ENCODE measurements at places on chromosomes 2 and 18. TPM values are rescaled to one million over a fixed set of nuclear protein-coding genes. Genes with fewer than 3 reads are reported as not detected.

The EDAR gene
- 0.15 TPM for total RNA-seq

The DNAJC5G gene
- total RNA-seq, result 2.5 TPM

The ADRA2B gene
- 0.47 TPM for total RNA-seq

The ANKRD62 gene
- total RNA-seq, result 0.34 TPM

The SGPP2 gene
- 1.6 TPM for total RNA-seq

The GDF7 gene
- total RNA-seq, result 0.02 TPM

The CRYBA2 gene
- total RNA-seq, result not detected

The KATNAL2 gene
- 2.0 TPM for total RNA-seq

The FAM237A gene
- not detected for total RNA-seq

Data from HCT116 (cell line).